Large intestine (tissue), 12 donors: ENCODE measurements at places on chromosomes 11 and 22.

GRCh38 chr22:30305519-30305905 lies 16.2 kb upstream of the CASTOR1 start:
- DNase-seq = no peak

GRCh38 chr11:27485930-27486773 lies 13.6 kb upstream of the LGR4 start:
- no peak for DNase-seq

GRCh38 chr11:66012946-66013761 lies 1.3 kb downstream of the CST6 start:
- no peak for DNase-seq

DNA sequence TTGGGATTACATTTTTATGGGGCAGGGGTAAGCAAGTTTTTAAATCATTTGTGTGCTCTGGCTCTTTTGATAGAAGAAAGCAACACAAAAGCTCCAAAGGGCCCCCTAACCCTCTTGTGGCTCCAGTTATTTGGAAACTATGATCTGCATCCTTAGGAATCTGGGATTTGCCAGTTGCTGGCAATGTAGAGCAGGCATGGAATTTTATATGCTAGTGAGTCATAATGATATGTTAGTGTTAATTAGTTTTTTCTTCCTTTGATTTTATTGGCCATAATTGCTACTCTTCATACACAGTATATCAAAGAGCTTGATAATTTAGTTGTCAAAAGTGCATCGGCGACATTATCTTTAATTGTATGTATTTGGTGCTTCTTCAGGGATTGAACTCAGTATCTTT lies 10.1 kb downstream of the RAG1 start:
- no peak for DNase-seq

- DNase-seq = no peak
Observed at GRCh38 chr11:107301878-107302277, 155.7 kb downstream of the CWF19L2 start.

DNA sequence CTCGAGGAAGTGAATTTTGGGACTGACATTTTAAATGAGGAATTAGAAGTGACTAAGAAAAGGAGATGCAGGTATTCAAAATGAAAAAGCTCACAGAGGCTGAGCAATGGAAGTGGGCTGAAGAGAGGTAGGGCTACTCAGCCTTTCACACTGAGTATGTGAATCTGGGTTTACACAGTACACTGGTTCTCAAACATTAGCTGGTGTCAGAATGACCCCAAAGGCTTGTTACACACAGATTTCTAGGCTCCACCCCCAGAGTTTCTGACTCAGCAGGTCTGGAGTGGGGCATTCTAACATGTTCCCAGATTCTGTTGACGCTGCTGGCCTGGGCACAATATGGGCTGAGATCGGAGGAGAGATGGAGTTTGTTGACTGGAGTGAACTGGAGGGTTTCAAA lies 32.8 kb downstream of the CADM1 start:
- DNase-seq = no peak

- no peak for DNase-seq
Observed at GRCh38 chr11:11251394-11251970, 101.6 kb downstream of the CSNK2A3 start.
